Stimulated activated CD4-positive, alpha-beta T cell treated with anti-CD3 and anti-CD28 coated beads, Interleukin-4, amount 100 ng/mL, for 1 hour (primary cell): ENCODE measurements at places on chromosomes 11 and 22.
A peak's percentile ranks its signal among the peaks of the same experiment; 100 is the strongest.

GRCh38 chr11:133892584-133893380 lies 47.5 kb upstream of the SPATA19 start:
- DNase-seq, result no peak

- DNase-seq, result no peak
Observed at GRCh38 chr11:30295178-30295885, 27.6 kb upstream of the ARL14EP start.

- DNase-seq, result no peak
Observed at GRCh38 chr11:2101171-2101675, 38.0 kb downstream of the IGF2 start.

DNA sequence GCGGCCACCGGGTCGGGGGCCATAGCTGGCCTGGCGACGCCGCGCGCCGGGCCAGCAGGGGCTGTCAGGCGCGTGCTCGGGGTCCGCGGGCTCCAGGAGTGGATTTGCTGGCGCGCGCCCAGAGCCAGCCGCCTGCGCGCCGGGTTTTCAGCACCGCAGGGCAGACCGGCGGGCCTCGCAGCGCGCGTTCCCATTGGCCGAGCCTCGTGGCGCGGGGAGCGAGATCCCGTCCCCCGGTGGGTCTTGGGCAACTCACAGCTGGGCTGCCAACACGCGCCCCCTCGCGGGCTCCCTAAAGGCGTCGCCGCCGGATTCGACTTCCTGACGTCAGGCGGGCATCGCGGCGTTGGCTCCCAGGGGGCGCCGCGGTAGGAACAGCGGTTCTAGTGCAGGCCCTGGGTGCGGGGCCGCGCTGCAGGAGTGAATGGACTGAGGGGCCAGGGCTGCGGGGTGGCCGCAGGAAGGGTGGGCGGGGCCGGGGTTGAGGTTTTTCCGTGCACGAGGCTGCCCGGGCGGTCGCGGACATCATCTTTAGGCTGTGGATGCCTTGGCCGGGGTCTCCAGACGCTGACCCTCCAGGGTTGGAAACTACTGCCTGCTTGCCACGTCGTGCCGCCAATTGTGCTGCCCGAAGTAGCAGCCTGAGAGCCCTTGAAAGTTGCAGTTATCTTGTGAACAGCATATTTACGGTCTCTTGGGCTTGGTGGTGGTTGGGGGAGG lies at the start of gene FADS1:
TSS of gene FADS1 (minus strand) at position 268 of the 720 bp plus-strand sequence. CDS start at position 194, 74 bp downstream.
- DNase-seq, result peak; percentile 77

- no peak for DNase-seq
Observed at GRCh38 chr11:100681064-100681502, 6.0 kb upstream of the ARHGAP42 start.
